ENCODE measurements at places on chromosomes 4 and X.
A peak's percentile ranks its signal among the peaks of the same experiment; 100 is the strongest.

- DNase-seq: no peak
Measured at GRCh38 chr4:6907658-6908191, 1.9 kb upstream of the TBC1D14 start.

DNA sequence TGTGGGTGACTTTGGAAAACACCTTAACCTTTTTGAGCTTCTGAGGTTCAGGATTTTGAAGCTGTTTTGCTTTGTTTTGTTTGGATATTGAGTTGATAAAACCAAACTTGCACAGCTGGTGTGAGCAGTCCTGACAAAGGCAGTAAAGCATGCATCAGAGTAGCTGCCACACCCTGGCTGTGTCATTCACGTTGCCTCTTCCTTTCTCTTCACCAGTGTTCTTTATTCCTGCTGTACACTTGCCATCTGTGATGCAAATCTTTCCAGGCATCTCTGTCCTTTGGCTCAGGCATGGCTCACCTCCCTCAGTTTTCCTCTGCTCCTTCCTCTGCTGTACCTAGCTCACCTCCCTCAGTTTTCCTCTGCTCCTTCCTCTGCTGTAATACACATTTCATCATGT lies 1850.2 kb upstream of the AGA start:
- DNase-seq: no peak

DNA sequence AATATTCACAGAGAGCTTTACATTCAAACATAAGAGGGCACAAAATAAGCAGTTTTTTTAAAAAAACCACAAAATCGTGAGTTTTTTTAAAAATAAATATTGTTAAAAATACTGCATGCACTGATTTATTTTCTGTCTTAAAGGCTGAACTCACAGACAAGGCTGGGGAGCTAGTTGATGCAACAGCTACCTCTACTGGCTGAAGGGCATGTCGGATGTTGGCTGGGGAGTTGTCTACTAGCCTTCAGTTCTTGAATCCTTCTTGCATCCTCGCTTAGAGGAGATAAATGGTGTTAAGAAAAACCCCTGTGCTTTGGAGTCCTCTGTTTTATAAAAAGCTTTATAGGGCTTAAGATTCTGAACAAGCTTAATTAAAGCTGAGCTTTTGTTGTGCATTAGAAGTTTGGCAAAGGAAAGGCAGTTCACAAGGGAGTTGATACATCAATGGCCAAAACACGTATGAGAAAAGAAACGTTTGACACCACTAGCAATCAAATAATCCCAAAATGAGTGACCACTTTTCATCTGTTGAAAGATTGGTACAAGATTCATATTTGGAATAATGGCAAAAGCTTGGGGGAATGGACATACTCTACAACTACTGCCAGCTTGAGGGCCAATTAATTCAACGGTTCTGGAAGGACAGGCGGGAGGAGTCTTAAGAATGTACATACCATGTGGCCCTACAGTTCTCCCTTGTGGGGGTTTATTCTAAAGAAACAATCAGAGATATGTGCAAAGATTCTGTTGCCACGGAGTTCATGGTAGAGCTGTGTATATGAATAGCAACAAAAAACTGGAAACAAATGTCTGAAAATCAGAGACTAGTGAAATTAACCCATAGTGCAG lies 94.7 kb downstream of the SEL1L3 start:
- no peak for DNase-seq

GRCh38 chr4:153366486-153366885 lies 22.0 kb downstream of the MND1 start:
- no peak for DNase-seq

GRCh38 chrX:133454491-133454914 lies 39.2 kb upstream of the GPC4 start:
- DNase-seq: no peak

DNA sequence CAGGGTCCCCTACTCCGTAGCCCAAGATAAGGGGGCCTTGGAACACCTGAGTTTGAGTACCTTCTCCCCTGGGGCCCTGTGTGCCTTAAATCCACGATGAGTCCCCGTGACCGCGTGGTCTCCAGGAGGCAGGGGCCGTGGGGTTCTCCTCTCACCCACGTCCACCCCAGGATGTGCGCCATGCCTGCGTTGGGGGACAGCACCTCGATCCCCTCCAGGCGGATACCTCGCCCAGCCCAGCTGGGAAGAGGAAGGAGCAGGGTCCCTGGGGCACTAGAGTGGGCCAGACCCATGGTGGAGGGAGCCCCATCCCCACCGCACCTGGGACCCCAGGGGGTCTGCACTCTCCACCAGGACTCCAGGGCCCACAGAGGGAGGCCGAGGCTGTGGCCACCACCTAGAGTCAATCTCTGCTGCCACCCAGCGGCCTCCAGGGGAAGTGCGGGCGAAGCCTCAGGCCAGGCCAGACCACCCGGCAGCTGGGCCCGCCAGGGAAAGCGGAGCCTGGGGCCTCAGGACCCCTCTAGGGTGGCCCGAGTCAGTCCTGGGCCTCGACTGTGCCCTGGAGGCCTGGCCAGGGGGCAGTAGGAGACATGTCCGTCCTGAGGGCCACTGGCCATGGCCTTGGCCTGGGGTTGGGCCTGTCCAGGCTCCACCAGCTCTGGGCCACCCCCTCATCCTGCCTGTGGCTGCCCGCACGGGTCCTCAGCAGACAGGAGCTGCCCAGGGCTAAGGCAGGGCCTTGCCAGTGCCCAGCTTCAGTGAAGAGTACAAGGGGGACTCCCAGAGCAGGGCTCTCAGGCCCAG lies 55.0 kb downstream of the FAM53A start:
- peak; percentile 34 for DNase-seq

DNA sequence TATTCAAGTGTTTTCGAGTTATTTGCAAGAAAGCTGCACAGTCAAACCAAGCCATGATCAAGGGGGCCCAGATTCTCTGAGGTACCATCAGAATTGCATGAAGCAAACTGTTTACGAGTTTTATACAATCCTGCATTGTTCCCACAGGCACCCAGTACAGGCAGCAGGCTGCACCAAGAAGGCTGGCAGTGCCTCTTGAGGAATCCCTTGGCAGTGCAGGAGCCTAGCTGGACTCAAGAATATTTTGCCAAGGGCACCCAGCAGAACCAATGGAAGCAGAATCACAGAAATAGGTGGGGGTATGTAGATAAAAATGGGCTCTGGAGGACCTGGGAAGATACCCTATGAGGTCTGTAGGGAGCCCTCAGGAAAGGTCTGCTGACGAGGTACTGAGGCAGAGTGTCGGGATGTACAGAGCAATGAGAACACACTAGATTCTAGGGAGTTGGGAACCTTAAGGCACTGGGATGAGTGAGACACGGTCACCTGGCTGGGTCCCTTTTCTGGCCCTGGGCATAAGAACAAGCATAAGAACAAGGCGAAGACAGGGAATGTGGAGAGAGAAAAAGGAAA lies 2.5 kb upstream of the PLP1 start:
- DNase-seq: peak; percentile 19

GRCh38 chrX:150018931-150019361 lies 80.7 kb upstream of the EOLA2 start:
- DNase-seq: no peak

GRCh38 chr4:92381616-92382015 lies 77.8 kb downstream of the GRID2 start:
- no peak for DNase-seq

DNA sequence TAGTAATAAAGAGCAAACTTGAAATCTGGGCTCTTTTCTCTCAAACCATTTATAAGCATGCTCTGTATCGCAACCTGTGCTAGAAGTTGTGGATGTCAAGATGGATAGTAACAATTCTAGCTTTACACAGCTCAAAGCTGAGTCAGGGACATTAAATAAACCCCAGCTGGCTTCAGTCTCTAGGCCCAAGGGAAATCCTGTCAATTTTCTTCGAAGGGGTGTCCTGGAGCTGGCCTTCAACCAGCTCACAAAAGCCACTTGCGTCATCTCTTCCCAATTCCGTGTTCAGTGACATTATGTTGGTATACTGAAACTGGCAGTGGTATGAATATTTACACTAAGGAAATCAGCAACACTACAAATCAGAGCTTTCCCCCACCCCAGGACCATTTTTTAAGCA lies 89.8 kb upstream of the PRKG2 start:
- no peak for DNase-seq

- DNase-seq: no peak
Measured at GRCh38 chr4:154559494-154560418, 3.1 kb upstream of the FGB start.

DNA sequence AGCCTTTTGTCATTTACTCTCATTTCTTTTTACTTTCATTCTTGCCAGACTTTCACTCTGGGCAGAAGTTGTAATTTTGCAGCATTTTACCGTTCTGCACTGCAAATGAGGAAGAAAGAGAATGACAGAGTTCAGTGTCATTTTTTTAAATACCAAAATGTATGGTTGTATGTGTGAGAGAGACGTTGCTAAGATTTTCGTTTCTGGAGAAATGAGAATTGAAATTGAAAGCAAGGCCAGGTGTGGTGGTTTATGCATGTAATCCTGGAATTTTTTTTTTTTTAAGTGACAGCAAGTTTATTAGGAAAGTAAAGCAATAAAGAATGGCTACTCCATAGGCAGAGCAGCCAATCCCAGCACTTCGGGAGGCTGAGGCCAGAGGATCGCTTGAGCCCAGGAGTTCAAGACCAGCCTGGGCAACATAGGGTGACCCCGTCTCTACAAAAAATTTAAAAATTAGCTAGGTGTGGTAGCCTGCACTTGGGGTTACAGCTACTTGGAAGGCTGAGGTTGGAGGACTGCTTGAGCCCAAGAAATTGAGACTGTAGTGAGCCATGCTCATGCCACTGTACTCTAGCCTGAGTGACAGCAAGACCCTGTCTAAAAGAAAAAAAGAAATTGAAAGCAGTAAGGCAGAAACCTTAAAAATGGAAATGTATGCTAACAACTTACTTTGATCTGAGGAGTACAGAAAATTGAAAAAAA lies 12.9 kb downstream of the DCK start:
- DNase-seq: no peak

GRCh38 chr4:499567-499966 lies 557 bp downstream of the PIGG start:
- DNase-seq: no peak

- DNase-seq: peak; percentile 23
Measured at GRCh38 chr4:677431-678293, 3.3 kb downstream of the MYL5 start.

GRCh38 chrX:71144651-71145050 lies at the start of gene NLGN3:
NLGN3 (plus strand) TSS chrX:71144841; CDS start chrX:71147750, 2,909 bp downstream.
- DNase-seq: peak; percentile 40

GRCh38 chr4:143313521-143313920 lies 23.2 kb upstream of the GAB1 start:
- DNase-seq: no peak

- DNase-seq: no peak
Measured at GRCh38 chrX:12950851-12951594, 23.9 kb upstream of the TMSB4X start.

DNA sequence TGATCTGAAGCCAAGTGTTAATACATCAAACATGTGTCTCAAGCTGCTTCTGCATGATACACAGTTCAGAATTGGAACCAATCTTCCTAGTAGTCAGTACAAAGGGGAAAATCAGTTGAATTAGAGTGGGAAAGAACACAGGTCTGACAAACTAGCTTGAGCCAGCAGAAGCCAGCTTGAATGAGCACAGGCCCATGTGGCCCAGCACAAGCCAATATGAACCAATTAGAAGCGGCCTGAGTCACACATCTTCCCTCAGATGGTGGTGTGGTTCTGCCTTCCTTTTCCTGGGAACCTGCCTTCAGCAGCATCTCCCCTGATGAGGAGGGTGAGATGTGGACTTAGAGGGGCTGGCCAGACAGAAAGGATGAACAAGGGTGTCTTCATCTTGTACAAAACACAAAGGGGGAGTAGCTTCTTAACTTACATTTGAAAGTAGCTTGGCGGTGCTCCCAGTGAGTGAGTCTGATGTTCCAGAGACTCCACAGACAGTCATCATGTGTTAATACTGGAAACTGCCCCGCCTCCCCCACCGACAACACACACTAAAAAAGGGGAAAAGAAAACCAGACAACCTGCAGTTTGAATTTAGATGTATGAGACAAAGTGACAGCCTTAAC lies 72.0 kb downstream of the FRMPD4 start:
- DNase-seq: no peak

DNA sequence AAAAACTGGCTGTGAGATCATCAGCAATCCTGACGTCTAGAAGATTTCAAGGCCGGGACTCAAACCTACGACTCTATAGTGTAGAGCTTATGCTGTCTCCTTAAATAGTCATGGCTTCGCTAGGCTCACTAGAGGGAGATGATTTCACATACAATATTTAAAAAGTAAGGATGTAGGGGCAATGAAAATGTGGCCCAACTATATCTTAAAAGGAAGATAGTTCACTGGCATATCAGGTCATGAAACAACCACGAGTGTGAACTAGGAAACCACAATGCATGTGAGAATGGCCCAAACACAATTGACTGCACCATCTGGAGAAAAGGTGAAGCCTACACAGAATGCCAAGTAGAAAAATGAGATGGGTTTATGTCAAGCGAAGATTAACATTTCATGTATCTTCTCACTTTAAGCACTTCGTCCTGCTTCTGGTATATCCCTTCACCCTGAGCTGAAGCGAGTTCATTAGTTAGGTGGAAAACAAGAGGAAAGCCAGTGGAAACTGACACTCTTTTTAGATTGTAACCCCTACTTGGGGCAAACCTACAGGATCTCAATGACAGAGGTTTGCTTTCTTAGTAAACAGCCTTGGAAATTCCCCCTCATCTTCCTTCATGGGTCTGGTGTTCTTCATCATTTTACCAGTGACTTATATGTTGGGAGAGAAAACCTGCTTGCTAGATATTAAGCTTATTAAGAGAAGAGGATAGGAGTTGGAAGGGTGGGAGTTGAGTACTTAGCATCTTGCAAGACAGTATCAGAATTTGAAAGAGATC lies 17.4 kb downstream of the FAM9C start:
- no peak for DNase-seq

- DNase-seq: no peak
Measured at GRCh38 chr4:38145741-38146140, 185.5 kb downstream of the PTTG2 start.

GRCh38 chr4:107439401-107439800 lies 280.6 kb downstream of the PAPSS1 start:
- DNase-seq: no peak

GRCh38 chr4:40325406-40326019 lies 9.6 kb upstream of the CHRNA9 start:
- DNase-seq: no peak

DNA sequence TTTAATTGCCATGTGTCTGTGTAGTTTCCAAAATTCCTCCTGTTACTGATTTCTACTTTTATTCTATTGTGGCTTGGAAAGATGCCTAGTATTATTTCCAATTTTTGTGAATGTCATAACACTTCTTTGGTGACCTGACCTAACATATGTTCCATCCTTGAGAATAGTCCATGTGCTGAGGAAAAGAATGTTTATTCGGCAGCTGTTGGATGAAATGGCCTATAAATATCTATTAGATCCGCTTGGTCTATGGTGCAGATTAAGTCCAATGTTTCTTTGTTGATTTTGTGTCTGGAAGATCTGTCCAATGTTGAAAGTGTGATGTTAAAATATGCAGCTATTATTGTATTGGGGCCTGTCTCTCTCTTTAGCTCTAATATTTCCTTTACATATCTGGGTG lies 219.2 kb upstream of the HDX start:
- no peak for DNase-seq

Data from amygdala (tissue), 56 donors.